ENCODE measurements at places on chromosomes 2 and 18. TPM values are rescaled to one million over a fixed set of nuclear protein-coding genes. Genes with fewer than 3 reads are reported as not detected.

CKAP2L gene
- total RNA-seq = 1.0 TPM

ANTXR1 gene
- total RNA-seq = 86.6 TPM

LHCGR gene
- total RNA-seq = 4.2 TPM

NBEAL1 gene
- total RNA-seq = 29.2 TPM

SAG gene
- total RNA-seq = not detected

BCL2 gene
- 39.1 TPM for total RNA-seq

ZBTB7C gene
- 2.6 TPM for total RNA-seq

Measured in skeletal muscle tissue (tissue), 5 donors.